Left renal cortex interstitium (tissue), 4 donors: ENCODE measurements at places on chromosomes 5 and 9.

GRCh38 chr9:73810585-73811215, 659.0 kb downstream of the ANXA1 start:
- no peak for DNase-seq

- peak; percentile 40 for DNase-seq
Observed at GRCh38 chr5:53381-54174, 38.4 kb upstream of the PLEKHG4B start.

- DNase-seq = no peak
Observed at GRCh38 chr9:127555840-127556820, 55.9 kb upstream of the STXBP1 start.

DNA sequence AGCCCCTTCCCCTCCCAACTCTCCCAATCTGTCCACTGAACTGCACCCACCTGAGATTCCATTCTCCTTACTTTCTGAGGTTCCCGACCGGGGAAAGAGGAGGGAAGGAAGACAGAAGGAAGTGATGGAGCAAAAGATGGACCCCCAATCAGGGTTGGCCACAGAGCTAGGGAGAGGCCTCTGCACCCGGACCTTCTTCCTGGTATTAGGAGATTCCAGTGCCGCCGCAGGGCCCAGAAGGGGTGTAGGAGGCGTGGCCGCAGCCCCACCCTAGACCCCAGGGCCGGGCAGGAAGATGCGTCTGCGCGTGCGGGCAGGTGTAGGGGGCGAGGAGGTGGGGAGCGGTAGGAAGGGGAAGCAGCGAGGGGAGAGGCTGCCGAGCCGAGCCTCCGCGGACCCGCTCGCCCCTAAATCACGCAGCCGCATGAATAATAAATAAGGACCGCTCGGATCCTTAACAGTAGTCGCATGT, 104.2 kb upstream of the MVB12B start:
- DNase-seq = no peak

GRCh38 chr5:122312591-122313406, 762 bp downstream of the SNCAIP start:
- no peak for DNase-seq

DNA sequence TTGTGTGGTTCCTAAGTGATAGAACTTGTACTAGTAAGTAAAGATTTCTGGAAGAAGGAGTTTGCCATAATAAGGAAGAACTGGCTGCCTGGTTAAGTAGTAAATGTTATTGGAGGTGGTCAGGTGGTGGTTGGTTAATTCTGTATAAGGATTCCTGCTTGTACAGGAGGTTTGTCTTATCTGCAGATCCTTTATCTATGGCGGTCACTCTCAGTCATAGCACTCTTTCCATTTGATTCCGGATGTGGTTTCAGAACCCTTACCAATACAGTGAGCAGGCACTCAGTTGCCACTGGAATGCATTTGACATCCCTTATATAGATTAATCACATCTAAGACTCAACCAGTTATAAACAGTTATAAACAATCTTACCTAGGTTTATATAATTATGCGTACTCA, 50.3 kb downstream of the RAD50 start:
- DNase-seq = no peak

GRCh38 chr5:15772131-15772530, 272.2 kb downstream of the FBXL7 start:
- no peak for DNase-seq

DNA sequence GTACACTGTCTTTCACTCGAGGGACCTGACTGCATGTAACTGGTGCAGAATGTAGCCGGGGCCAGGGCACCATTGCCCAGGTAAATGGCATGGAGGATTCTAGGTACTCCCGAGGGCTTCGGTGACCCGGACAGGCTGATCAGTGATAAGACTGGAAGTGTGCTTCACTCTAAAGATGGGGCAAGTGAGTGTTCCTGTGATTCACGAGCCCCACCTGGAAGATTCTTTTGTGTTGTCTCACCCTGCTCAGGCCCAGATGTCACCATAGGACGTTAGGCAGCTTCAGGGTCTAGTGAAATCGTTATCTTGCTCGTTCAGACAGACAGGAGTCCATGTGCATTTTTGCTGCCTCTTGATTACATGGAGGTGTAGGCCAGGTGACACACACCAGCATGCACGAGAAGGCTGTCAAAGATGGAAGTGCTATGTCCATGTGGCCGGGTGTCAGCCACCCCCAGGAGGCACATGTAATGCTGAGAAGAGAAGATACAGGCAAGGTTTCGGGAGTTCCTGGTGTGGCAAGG, 73.9 kb downstream of the WNK2 start:
- DNase-seq = no peak

DNA sequence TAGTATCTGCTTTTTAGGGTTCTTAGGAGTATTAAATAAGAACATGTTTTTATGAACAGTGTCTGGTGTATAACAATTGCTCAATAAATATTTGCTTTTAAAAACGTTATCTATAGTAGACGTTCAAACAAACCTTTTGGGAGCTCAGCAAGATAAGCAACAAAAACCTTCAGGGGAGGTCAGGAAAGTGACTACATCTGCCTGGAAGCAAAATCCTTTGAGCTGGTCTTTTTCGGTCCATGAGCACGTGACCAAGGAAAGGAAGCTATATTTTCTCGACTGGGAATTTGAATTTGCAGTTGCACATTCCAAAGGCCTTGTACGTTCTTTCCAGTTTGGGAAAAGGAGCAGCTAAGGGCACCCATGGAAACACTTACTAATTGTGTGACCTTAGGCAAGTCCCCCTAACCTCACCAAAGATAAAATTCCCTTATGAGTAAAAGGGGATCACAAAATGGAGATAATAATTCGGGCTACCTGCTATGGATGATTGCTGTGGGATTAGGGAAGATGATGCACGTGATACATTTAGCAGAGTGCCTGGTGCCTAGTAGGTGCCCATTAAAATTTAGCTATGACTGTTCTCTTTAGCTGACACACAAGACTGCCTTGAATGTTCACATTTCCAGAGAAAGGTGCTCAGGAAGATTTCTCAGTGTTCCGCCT, 45.4 kb downstream of the PTTG1 start:
- no peak for DNase-seq

- DNase-seq = no peak
Observed at GRCh38 chr9:85223506-85224125, 518.1 kb downstream of the AGTPBP1 start.

- DNase-seq = no peak
Observed at GRCh38 chr9:100595391-100596199, 17.7 kb downstream of the CAVIN4 start.

DNA sequence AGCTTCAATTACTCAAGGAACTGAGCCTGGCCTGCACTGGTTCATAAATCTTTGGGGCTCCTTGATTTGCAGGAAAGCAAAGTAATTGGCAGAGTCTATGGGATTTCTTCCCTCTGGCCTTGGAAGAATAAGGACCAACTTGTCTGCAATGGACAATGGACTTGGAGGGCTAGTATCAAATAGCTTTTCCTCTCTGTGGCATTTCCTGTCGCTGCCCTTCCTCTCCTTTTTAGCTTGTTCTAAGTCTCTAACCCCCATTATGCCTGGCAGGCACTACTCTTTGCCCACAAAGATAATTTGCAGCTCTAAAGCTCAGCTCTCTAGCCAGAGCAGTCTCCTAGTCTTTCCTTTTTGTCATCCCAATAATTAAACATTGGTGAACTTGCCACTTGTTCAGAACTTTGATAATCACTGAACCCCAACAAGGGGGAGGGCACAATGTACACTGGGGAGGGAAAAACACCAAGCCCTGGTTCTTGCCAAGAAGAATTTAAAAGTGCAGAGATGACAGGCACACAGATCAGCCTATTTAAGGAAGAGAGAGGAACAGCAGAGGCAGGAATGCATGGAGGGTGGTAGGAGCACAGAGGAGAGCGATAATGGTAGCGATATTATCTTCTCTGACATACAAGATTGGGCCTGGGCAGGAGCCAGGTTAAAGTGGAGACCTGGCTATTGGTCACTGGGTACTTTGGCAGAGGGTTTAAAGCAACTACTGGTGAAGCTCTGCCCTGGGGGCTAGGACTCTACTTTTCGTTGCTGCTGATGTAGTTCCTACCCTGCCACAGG, 38.5 kb downstream of the FAM219A start:
- DNase-seq = no peak

DNA sequence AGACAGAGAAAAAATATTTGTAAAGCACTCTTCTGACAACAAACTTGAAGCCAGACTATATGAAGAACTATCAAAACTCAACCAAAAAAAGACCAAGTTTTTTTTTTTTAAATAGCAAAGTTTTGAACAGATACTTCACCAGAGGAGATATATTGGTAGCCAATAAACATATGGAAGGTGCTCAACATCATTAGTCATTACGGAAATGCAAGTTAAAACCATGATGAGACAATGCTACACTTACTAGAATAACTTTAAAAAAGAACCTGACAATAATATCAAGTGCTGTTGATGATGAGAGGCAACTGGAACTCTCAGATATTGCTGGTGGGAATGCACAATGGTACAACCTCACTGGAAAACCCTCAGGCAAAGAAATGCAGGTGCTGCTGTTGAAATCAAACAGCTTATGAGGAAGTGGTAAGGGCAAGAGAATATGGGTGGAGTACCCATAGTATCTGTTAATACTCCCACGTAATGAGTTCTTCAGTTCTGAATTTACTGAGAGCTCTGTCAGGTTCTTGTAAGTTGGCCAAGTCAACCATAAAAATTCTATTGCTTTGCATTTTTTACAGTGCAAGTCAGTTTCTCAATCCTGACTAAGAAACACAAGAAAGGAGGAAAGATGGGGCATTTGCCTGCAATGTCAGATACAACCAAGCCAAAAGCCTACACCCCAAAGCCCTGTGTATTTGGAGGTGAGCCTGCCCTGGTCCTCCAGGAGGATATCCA, 87.3 kb upstream of the GNAQ start:
- no peak for DNase-seq

- no peak for DNase-seq
Observed at GRCh38 chr5:36691696-36692371, 85.4 kb downstream of the SLC1A3 start.

DNA sequence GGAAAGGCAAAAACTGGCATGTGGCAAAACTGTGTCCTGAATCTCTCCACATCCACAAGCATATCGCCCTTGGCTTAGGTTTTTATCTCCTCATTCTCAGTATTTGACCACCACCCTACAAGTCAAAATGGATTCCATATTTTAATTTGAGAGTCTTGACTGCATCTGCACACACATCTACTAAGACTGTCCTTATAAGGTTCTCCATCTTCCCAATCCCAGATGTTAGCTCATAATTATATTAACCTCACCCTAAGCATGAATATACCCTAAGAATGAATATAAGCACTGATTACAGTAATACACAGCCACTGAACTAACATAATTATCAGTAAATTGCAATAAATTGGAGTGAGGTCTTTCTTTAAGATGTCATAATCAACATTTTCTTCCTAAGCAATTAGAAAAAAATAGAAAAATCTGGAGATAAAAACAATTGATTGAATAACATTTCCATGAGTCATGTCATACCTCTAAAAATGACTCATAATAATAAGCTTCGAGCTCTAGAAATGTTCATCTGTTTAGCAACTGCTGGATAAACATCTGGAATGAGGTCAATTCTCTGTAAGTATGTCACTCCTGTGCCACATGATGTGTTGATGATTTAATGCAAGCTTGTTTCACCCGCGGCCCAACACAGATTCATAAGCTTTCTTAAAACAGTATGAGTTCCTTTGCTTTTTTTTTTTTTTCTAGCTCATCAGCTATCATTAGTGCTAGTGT, 39.9 kb upstream of the PAM start:
- no peak for DNase-seq

GRCh38 chr9:35729700-35730485, 2.1 kb downstream of the TLN1 start:
- DNase-seq = no peak

DNA sequence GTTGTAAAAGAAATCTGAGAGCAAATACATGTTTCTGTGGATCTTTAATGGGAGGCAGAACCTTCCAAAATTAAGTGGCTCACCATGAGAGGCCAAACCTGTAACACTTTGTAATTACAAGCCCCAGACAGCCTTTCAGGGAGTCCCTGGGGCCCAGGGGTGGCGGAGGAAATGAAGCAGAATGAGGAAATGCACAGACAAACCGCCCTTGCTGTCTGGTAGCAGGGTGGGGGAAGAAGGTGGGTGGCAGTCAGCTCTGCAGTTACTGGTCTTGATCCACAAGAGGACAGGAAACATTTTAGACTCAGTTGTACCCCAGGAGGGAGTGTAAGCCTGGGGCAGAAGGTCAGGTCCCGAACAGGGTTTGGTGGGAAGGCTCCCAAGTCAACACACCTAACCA, 6.5 kb downstream of the ARL14EPL start:
- no peak for DNase-seq

GRCh38 chr9:127644943-127645342, 32.9 kb downstream of the STXBP1 start:
- no peak for DNase-seq

GRCh38 chr5:173926359-173926758, 38.2 kb downstream of the CPEB4 start:
- DNase-seq = no peak

GRCh38 chr5:168477060-168477459, 9.2 kb upstream of the RARS1 start:
- DNase-seq = no peak

GRCh38 chr9:105950448-105950847, 256.1 kb downstream of the TMEM38B start:
- DNase-seq = no peak

DNA sequence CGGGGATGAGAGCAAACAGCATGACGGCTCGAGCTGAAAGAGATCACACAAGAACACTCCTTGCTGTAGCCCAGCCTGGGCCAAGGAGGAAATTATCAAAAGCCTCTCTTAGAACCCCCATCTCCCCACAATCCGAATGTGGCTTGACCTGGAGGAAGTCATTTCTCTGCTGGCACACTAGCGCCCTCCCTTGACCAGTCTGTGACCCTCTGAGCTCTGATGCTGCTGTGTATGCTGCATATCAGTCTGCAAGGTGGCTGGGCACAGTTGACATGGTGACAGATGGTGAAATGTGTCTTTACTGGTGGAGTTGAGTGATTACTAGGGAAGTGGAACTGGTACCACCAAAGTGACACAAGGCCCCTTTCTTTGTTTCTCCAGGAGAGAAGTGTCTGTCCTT, 3.3 kb downstream of the SLC46A2 start:
- no peak for DNase-seq

- DNase-seq = no peak
Observed at GRCh38 chr9:123607479-123607878, 251.5 kb downstream of the CRB2 start.

DNA sequence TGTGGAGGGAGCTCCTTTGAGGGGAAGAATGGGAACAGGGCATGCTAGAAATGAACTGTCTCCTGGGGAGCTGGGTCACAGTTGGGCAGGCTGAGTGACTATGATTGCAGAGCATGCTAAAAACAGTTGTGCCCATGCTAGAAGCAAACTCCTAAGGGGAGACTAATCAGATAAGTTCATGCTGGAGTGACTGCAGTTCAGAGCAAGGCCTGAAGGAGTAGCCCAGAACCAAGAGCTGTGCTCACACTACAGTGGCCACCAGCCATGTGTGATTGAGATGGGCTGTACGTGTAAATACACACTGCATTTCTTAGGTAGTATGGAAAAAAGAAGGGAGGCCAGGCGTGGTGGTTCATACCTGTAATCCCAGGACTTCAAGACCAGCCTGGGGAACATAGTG, 10.3 kb upstream of the AK1 start:
- no peak for DNase-seq

DNA sequence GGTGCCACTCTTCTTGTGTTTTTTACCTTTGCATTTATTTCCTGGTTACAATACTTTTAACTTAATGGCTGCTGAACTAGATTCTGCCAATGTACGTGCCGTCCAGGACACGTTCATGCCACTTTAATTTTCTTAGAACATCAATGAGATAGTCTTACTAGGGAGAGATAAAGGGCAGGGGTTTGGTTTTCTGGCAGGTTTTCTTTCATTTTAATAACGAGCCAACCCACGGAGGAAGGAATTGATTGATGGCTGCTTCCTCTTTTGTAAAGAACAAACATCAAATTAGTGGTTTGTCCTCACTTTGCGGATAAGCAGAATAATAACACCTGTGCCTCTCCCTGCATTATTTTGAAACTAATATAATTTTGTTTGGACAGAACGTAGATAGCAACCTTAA, 135.7 kb downstream of the DOCK8 start:
- no peak for DNase-seq
